ENCODE measurements at places on chromosomes 1 and 21.

GRCh38 chr1:29052941-29053340, 70.8 kb downstream of the TMEM200B start:
- no peak for DNase-seq

GRCh38 chr1:202148391-202148790, 3.9 kb upstream of the ARL8A start:
- DNase-seq = no peak

DNA sequence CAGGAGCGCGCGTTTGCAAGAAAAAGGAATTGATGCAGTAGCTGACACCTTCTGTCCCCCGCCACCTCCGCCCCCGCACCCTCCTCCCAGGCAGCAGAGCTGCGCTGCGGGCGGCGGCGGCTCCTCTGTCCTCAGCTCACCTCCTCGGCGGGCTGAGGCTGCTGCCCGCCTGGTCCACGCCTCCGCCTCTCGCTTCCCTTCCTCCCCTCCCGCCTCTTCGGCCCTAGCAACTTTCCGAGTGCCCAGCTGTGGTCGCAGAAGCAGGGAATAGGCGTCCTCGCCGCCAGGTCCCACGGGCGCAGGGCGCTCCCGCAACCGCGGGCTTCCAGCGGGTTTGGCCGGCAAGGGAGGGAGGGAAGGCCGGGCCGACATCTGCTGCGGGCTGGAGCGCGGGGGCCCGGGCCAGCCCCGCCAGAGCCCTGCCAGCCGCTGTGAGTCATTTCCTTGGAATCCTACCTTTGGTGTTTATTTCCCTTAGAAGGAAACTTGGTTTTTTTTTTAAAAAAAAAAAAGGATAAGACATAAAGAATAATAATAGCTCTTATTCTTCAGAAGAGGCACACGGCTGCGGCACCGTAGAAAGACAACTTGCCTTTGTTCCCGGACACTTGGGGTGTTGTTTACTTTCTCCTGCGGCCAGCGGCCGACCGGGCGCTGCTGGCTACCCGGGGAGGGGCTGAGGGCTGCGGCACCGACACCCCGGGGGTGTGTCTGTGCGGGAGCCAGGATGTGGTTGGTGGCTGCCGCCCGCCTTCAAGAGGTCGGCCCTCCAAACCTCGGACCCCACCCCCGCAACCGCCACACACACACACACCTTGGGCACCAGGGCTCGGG, 1.1 kb downstream of the SERTAD4 start:
- DNase-seq = no peak

DNA sequence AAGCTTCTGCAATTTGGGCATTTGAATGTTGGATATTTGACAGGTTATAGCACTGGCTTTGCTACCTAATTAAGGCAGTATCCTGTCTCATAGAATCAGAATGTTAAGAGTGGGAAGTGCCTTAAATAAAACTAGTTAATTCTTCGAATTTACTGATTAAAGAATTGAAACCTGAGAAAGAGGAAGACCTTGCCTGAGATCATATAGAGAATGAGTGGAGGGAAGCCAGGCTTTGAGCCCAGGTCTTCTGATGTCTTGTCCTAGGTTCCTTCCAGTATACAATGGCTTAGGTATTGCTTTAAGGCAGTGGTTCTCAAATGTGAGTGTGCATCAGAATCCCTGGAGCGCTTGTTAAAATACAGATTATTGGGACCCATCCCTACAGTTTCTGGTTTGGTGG, 20.9 kb upstream of the SH3BGRL3 start:
- DNase-seq = no peak

- peak; percentile 44 for DNase-seq
Observed at GRCh38 chr1:32612189-32612881, 38.0 kb downstream of the ZBTB8OS start.

DNA sequence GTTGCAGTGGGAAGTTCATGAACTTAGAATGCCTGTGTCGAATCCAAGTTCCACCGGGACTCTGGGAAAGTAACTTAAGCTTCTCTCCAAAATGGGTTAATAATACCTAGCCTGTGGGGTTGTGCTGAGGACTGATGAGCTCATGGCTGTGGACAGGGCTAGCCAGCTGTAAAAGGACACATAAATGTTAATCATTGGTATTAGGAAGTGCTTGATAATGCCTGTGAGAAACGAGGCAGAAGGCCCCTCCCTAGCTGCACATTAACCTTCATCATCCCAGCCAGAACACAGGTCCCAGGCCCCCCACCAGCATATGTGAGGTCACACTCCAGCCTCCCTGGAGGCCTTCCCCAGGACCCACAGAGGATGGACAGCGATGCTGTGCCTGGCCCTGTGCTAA, 789 bp upstream of the GJB4 start:
- no peak for DNase-seq

DNA sequence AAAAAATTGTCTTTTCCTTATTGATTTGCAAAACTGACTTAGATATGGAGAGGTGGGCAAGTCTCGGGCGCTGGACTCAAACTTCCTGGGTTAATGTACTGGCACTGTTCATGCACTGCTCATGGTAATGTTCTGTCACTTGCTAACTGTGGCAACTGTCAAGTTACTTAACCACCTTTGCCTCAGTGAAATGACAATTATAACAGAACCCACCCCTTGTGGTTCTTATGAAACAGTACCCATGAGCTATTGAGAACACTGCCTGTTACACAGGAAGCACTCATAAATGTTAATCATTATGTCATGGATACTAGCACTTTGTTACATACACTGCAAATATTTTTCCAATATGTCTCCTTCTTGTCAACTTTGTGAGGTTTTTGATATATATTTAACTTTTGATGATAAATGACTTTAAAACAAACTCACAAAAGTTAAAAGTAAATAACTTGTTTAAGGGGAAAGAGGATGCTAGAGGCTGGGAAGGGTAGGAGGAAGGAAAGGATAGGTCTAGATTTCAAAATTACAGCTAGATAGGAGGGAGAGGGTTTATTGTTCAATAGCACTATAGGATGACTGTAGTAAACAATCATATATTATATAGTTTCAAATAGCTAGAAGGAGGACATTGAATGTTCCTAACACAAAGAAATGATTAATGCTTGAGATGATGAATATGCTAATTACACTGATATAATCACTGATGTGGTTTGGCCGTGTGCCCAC, 342.5 kb downstream of the ADGRL2 start:
- no peak for DNase-seq

GRCh38 chr1:209534496-209535250, 48.8 kb upstream of the CAMK1G start:
- DNase-seq = no peak

DNA sequence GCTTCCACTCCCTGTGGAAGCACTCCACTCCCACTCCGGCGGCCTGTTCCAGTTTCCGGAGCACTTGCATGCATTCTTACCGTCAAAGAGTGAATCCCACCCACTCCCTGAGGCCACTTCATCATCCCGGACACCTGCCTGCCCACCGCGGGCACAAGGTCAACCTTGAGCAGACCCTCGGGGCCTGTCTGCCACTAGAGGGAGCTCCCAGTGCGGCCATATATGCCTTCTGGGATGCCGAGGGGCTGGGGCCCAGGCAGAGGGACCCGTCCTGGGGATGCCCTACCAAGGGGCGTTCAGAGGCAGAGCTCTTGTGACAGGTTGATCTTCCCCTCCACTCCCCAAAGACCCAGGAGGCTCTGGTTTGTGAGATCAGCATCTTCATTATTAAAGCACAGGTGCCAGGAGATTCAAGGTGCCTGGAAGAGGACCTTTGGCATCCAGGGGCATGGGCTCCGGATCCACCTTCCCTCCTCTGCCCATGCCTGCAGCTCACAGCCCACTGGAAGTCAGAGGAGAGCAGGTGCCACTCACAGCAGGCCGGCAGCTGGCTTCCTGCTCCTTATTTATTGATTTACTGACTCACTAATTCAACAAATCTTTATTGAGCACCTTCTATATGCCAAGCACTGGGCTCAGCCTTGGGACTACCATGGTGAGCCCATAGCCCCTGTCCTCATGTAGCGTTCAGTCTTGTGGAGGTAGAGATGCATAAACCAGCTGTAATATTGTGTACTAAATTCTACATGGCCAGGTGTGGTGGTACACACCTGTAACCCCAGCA, 47.3 kb downstream of the UBIAD1 start:
- DNase-seq = no peak

DNA sequence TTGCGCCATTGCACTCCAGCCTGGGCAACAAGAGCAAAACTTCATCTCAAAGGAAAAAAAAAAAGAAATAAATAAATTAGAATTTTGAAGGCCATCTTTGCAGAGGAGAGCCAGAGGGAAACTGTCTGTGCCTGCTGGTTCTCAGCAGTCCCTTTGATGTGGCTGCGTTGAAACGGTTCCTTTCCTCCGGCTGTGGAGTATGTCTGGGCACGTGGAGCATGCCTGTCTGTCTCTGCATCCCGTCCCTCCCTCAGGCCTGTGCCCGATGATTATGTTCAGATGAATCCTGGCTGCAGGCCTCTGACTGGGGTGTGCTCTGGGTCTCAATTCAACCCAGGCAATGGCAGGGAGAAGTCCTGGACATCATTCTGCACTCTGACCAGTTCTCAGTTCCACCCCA, 33.4 kb downstream of the KIAA1614 start:
- DNase-seq = no peak

DNA sequence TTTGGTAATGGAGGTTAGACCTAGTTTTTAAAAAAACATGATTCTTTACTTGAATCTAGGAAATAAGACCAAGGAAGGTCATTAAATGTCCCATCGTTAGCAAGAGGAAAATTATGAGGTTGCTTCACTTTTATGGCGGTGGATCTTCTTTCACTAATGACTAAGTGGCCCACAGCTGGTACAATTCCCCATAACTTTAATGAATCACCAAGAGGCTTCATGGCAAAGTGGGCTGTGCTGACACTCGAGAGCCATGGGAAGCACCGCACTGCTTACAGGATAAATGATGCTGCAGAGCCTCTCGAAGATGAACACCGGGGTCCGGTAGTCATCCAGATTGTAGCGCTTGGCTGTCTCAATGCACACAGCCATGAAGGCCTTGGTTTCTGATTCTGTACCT, 108.8 kb downstream of the UBR4 start:
- peak; percentile 22 for DNase-seq

GRCh38 chr1:95731466-95731865, 497.5 kb downstream of the RWDD3 start:
- DNase-seq = no peak

- DNase-seq = no peak
Observed at GRCh38 chr1:205440476-205441317, 15.1 kb downstream of the BLACAT1 start.

- DNase-seq = no peak
Observed at GRCh38 chr1:198326915-198327314, 170.1 kb downstream of the NEK7 start.

Data from GM04503 (cell line).